Fibroblast of upper back skin (primary cell): ENCODE measurements at places on chromosomes 2 and 18.
A peak's percentile ranks its signal among the peaks of the same experiment; 100 is the strongest.

DNA sequence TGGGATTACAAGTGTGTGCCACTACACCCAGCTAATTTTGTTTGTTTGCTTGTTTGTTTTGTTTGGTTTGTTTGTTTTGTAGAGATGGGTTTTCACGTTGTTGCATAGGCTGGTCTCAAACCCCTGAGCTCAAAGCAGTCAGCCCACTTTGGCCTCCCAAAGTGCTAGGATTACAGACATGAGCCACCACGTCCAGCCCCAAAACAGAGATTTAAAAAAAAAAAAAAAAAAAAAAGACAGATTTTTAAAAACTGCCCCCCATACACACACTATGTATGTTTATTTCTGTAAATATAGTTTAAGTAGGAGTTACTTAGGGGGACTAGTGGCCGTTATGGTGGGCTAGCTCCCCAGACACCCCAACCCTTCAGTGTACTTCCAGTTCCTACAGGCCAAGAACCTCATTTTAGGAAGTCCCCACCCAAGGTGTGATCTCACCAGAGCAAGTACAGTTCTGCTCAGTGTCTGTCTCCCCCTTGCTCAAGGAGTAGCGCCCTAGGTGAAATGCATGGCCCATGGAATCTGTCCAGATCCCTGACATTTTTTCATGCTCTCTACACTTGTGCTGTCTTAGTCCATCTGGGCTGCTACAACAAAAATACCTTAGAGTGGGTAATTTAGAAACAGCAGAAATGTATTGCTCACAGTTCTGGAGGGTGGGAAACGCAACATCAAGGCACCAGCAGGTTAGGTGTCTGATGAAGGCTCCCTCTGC lies 1.6 kb upstream of the TMBIM1 start:
- no peak for DNase-seq

DNA sequence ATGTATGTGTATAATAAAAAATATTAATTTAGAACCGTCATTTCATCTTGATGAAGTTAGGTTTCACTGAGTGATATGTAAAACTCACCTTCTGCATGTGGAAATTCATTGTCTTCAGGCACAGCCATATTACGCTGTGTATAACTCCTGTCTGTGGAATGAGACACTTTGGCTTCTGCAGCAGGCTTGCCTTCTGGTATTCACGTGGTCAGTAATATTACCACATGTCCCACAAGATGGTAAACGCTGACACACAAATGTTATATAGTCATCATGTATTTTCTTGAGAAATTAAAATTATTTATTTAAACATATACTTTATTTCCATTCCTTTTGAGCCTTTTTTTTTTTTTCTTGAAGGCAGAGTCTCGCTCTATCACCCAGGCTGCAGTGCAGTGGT lies 25.1 kb upstream of the AAK1 start:
- peak; percentile 39 for DNase-seq

DNA sequence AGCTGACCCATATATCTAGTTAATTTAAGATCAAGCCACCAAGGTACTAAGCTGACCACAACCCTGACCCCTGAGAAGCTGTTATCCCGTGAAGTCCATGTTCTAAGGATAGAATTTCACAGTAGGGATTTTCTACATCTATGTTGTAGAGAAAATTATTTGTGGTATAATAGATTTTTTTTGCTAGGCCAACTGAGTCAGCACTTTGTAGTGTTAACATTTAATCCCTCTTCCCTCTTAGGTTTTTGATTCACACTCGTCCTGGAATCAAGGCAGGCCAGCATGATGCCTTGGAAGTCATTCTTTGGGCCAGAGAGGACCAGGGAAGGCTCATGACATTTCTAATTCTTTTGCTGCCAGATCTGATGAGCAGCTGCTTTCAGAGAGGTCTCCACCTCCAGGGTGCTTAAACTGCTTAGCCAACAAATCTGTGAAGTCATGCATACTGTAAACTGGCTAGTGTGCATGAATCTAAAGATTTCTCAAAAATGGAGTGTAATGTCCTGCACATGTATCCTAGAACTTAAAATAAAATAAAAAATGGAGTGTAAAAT lies 102.5 kb downstream of the RBM43 start:
- no peak for DNase-seq

- peak; percentile 47 for DNase-seq
These were observed 329.5 kb downstream of the PAX3 start for GRCh38 chr2:221969087-221969829.

GRCh38 chr2:225895126-225895525 lies 495.6 kb downstream of the NYAP2 start:
- peak; percentile 10 for DNase-seq

DNA sequence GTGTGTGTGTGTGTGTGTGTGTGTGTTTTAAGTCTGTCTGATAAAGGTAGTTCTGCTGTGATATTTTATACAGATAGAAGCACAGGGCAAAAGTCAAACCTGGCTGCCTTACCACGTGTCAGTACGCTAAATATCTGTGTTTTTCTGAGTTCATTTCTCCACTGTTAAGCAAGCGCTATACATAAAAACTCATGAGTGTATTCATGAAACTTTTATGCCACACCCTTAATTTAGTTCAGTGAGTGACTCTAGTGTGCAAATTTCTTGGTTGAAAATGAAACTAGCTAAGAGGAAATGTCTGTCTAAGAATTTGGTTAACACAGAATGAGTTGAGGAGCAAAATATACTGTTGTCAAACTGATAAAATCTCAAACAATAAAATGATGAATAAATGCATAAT lies 11.2 kb downstream of the CASP10 start:
- no peak for DNase-seq

- no peak for DNase-seq
These were observed 76.4 kb downstream of the TSHZ1 start for GRCh38 chr18:75287006-75287405.

DNA sequence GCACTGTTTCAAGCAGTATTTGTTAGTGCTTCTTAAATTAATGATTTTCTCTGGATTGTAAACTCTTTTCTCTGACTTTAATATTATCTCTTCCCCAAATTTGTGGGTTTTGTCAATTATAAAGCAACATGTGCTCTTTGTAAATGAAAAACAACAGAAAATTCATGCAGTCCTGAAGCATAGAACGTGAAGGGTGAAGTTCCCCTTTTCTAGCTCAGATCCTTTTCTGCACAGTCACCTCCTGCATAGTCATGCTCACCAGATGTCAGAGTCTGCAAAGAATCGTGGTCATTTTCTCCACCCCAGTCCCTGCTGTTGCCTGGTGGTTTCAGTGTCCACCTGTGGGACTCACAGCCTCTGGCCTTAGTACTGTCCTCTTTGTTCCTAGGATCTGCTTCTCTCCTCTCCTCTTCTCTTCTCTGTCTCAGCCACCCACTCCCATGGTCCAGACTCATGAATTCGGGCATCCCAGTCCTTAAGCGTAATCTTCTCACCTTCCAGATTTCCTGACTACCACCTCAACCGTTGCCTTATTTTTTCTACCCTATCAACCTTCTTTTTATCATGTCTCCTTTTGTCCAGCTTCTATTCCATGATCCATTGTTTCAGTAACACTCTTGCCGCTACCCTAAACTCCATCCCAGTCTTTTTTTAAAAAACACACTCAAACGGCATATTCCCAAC lies 229.1 kb downstream of the RTP5 start:
- DNase-seq: no peak

DNA sequence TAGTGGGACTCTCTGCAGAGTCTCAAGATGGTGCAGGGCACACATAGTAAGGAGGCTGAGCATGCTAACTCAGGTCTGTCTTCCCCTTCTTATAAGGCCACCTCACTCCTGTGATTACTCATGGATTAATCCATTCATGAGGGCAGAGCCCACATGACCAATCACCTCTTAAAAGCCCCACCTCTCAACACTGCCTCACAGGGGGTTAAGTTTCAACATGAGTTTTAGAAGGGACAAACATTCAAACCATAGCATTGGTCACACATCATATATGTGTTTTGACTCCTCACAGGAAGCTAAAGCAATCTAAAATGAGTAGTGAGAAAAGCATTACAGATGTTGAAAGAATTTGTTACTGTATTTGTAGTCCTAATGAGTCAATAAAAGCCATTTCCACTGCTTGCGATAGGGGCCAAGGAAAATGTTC lies 57.5 kb downstream of the DTNA start:
- peak; percentile 86 for DNase-seq

DNA sequence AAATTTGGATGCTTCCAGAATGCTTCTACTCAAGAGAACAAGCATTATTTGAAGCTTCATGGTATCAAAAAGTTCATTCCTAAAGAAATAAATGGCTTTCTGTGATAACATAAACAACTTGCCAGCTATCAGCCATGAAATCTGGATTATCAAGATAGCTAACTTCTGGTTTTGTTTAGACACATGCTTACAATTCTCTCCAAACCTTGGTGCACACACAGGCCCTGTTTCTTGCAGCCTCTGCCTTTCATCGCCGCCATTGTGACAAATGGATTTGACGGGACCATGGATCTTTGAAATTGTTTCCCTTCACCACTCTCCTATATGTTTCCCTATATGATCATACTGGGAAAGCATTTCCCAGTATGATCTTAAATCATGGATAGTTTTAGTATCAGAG lies 47.9 kb upstream of the CABLES1 start:
- DNase-seq: peak; percentile 71

DNA sequence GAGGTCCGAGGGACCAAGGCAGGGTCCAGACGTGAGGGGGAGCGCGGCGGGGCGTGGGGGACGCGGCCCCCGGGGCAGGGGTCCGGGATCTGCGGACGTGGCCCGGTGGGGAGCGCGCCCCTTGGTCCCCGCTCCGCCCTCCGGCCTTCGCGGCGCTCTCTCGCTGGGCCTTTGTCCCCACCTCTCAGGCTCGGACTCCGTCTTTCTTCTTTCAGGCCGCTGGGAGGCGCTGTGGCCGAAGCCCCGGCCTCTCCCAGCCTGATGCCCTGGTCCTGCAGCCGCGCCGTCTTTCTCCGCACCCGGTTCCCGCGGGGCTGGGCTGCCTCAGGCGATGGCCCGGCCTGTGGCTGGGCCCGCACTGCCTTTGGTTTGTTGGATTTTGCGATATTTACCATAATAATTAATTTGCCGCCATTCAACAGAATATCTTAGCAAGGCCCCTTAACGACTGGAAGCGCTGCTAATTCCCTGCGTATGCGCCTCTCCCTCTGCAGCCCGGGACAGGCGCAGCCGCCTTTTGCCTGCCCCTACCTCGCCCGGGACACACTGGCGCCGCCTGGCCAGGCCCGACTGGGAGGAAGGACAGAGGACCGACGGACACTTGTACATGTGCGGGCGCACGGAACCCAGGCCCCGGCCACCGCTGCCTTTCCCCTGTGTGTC lies 10.8 kb downstream of the SIX3 start:
- peak; percentile 41 for DNase-seq

- DNase-seq: no peak
These were observed 266.9 kb upstream of the FANCL start for GRCh38 chr2:58508006-58508405.

GRCh38 chr2:196166876-196167275 lies 4.5 kb downstream of the STK17B start:
- peak; percentile 96 for DNase-seq

DNA sequence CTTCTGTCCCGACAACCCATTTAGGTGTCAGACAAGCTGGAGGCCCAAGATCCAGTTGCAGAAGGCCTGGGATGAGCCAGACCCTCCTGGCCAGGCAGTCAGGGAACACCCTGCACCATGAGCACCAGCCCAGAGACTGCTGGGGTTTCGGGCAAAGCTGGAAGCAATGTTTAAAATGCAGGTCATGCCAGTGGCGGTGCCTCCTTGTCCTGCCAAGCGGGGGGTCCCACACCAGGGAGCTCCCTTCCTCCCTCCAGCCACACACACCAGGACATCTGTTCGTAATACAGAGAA lies 230.2 kb downstream of the ATAD2B start:
- DNase-seq: no peak

DNA sequence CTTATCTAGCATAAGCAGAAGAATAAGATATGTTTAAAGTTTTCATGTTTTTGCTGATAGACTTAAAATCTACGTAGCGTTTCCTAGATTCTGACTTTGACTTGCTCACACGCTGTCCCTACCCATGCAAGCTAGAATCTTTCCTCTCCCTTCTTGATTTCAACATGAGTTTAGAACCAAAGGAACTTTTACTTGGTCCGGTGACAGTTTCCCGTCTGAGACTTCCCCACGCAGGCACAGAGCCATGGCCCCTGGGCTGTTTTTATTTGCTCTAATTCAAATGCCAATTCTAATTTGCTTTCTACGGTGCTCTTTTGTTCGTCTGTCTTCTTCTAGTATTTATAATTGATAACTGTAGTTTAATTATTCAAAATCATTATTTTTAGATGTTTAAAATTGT lies 467.7 kb downstream of the PARD3B start:
- no peak for DNase-seq

DNA sequence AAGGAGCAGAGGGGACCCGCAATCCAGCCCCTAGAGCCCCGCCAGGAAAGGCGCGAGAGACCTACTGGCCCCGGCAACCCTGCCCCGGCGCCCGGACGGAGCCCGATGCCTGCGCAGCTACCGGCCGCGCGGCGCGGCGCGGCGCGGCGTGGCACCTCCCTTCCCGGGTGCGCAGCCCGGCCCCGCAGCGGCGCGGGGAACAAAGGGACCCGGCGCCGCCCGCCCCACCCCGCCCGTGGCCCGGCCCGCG lies 307 bp downstream of the CDH2 start:
- no peak for DNase-seq

GRCh38 chr2:70920367-70920715 lies 15.4 kb upstream of the ATP6V1B1 start:
- DNase-seq: no peak

DNA sequence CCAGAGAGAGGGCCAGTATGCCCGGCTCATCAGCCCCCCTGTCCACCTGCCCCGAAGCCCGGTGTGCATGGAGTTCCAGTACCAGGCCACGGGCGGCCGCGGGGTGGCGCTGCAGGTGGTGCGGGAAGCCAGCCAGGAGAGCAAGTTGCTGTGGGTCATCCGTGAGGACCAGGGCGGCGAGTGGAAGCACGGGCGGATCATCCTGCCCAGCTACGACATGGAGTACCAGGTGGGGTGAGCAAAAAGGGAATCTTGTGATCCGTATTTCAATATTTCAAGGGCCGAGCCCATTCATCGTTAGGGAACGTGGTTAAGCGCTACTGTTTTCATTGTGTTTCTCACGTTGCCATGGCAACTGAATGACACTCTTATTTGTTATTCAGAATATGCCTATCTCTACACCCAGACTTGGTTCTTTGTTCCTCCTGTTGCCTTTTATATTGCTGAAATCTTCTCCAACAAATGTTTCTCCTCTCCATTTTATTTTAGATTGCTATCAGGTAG lies 81.5 kb downstream of the NRP2 start:
- peak; percentile 87 for DNase-seq
